ENCODE measurements at places on chromosomes 6 and 20.

GRCh38 chr6:29553268-29554057, 6.1 kb downstream of the UBD start:
- no peak for DNase-seq

- no peak for DNase-seq
Observed at GRCh38 chr6:111600154-111600553, 5.5 kb downstream of the TRAF3IP2 start.

DNA sequence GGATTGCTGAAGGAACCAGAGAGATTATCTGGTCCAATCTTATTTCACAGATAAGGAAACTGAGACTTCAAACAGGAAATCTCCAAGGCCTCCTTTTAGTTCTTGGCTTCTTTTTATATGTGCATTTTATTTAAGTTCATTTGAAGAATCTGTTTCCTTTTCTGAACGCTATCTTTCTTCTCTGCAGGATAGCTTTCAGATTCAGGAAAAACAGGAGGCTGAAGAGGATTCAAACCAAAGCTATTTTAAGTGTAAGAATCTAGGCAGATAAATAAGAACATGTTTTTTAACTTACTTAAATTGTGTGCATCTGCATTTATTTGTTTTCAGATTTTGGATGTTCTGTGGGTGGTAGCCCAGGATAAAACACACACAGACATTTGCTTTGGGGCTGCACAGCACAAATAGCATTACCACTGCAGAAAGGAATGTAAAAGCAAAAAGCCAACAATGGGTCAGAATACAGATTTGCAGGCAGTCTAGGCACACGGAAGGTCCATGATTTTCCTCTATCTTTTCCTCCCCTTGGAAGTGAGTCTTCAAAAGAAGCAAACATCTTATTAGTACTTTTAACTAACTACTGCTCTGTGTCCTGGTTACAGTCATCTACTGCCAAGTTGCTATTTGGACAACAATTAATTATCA, 188.8 kb upstream of the TBX18 start:
- DNase-seq, result no peak

DNA sequence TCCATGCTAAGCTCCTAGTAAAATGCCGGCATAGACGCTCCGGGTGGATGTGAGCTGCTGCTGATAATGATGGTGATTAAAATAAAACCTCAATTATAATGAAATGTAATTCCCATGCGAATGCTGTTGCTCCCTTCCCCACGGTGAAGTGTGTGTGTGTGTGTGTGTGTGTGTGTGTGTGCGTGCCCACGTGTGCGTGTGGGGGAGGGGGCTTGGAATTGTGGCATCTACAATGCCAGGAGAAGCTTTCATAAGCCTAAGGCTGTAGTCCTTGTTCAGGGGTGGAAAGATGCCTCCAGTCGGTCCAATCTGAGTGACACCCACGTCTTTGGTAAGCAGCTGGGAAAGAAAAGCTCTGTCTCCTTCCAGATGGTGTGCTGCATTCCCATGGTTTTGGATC, 137.9 kb downstream of the CDH26 start:
- peak; percentile 45 for DNase-seq

DNA sequence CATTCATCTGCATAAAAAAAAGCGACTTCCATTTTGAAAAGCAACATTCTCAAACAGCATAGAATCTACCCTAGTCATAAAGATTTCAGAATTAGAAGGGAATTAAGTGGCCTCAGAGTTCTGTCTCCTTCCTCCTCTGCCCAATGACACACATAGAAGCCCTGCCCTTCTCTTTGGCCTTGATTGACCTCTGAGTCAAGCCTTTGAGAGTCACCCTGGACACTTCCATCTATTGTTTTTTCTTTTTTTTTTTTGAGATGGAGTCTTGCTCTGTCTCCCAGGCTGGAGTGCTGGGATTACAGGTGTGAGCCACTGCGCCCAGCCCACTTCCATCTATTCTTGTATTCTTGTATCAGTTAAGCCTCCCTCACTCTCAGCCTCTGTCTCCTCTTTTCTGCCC, 44.8 kb upstream of the CTNNBL1 start:
- DNase-seq, result no peak
